ENCODE measurements at places on chromosomes 6 and 20. TPM values are rescaled to one million over a fixed set of nuclear protein-coding genes. Genes with fewer than 3 reads are reported as not detected.

Gene RHAG
- total RNA-seq, result not detected

Gene HAO1
- total RNA-seq, result not detected

Gene PAX1
- not detected for total RNA-seq

Gene OR2B6
- total RNA-seq, result not detected

GRCh38 chr20:20820785-20821483 lies 108.5 kb upstream of the RALGAPA2 start:
- DNase-seq, result no peak

- DNase-seq, result no peak
Observed at GRCh38 chr6:148720406-148720805, 26.4 kb upstream of the UST start.

GRCh38 chr20:7650086-7650879 lies 290.0 kb downstream of the HAO1 start:
- DNase-seq, result no peak

DNA sequence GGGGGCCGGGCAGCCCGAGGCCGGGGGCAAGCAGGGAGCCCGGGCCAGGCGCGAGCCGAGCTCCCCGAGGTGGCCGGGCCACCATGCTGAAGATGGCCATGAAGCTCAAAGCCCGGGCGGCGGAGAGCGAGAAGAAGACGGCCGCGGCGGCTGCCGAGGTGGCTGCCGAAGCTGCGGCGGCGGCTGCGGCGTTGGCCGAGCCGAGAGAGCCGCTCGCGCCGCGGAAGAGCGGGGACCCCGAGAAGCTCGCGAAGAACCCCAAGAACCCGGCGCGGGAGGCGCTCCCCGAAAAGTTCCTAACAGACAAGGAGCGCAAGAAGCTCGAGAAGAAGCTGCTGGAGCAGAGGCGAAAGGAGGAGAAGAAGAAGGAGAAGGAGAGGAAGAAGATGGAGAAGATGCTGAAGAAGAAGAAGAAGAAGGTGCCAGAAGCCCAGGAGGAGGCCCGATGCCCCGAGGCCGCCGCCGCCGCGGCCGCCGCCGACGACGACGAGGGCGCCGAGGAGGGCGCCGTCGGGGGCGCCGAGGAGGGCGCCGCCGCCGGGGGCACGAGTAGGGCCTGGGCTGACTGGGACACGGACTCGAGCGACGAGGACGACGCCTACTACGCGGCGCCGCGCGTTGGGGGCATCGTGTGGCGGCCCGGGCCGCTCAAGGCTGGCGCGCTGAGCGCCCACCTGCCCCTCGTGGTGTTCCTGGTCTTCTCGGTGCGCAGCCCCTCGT lies 37.4 kb downstream of the GNAS start:
- peak; percentile 54 for DNase-seq

- no peak for DNase-seq
Observed at GRCh38 chr6:88882536-88882935, 80.9 kb downstream of the RNGTT start.

GRCh38 chr20:57957411-57958049 lies 247.7 kb upstream of the PMEPA1 start:
- DNase-seq, result no peak

- DNase-seq, result no peak
Observed at GRCh38 chr6:137769797-137770362, 97.2 kb upstream of the TNFAIP3 start.
